Urothelium cell line (cell line): ENCODE measurements at places on chromosomes 7 and 10.

DNA sequence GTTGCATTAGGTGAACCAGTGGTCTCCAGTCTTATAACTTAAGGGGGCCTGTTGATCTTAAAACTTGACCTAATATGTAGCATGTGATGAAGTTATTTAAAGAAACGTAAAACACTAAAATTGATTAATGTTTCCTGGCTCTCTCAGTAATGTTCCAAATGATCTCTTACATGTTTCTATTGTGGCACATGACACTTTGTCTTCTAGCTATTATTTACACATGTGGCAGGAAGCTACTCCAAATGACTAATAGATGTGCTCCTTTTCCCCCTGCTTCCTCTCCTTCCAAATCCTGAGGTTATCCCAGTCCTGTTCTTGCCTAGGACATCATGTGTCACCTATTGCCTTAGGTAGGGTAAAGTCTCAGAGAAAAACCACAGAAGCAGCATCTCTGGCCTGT, 89.4 kb downstream of the FAS start:
- no peak for DNase-seq

GRCh38 chr7:47771336-47771989, 176.8 kb downstream of the PKD1L1 start:
- no peak for DNase-seq

DNA sequence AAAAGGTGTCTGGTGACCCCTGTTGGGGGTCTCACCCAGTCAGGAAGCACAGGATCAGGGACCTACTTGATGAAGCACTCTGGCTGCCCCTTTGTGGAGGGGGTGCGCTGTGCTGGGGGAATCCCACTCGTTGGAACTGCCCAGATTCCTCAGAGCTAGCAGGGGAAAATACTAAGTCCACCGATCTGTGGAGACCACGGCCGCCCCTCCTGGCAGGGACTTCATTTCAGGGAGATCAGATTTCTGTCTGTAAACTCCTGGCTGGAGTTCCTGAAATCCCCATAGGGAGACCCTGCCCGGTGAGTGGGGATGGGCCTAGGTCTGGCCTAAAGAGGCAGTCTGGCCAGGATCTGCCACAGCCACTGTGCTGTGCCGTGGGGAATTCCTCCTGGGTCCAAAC, 79.3 kb upstream of the ADCY1 start:
- DNase-seq: no peak

- peak; percentile 80 for DNase-seq
These were observed 47.8 kb upstream of the CALCR start for GRCh38 chr7:93622036-93623033.

GRCh38 chr7:110988890-110989501, 101.9 kb upstream of the LRRN3 start:
- no peak for DNase-seq

DNA sequence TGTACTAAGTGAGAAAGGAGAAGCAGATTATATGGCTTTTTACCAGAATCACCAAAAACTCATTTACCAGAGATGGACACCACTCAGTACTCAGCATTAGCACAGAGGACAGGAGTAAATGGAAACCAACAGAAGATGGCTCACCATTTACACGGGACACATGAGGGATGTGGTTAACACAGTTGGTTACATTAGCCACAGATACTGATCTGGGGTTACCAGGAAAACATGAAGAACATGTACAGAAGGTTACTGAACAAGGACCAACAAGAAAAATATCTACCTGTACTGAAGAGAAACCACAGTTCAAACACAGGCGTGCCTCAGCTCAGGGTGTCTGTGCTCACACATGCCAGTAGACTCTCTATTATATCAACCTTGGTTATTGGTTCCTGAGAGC, 1285.8 kb upstream of the SORCS1 start:
- no peak for DNase-seq

- no peak for DNase-seq
These were observed 10.8 kb downstream of the UNCX start for GRCh38 chr7:1243290-1243963.

GRCh38 chr7:3063016-3063753, 19.5 kb upstream of the CARD11 start:
- no peak for DNase-seq

DNA sequence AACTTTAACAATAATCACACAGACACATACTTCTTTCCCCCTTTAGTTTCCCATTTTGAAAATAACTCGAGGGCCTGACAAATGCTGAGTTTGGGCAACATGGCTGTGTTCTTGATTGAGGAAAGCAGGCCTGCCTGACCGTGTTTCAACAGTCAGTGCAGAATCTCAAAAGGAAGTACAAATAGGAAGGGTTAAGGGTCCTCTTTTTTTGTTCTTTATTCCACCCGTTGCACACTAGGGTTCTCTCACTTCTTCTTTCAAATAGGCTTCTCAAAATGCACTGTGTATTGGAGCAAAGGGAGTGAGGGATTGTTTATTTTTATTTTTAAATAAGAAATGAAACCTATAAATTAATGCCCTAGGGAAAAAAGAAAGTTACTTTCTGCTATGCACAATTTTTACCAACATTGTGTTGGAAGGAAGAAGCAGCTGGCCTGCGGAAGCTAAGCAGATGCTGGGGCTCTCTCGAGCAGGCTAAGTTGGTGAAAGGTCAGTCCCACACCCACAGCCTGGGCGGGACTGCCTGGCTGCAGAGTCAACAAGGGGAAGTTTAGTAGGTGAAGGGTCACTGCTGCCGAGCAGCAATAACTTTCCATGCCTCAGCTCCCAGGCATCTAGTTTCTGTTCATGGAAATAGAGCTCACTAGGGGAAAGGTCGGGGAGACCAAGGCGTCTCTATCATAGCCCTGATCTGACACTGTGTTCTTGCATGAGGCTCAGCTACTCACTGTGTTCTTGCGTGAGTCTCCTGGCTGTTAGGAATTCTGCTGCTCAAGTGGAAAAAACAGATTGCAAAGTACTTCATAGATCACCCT, 12.2 kb upstream of the PDK4 start:
- DNase-seq: peak; percentile 93

GRCh38 chr7:105438847-105439173, 50.1 kb upstream of the SRPK2 start:
- DNase-seq: no peak

GRCh38 chr10:124340033-124340760, 78.5 kb downstream of the OAT start:
- no peak for DNase-seq

GRCh38 chr7:132516042-132516840, 60.0 kb downstream of the PLXNA4 start:
- peak; percentile 53 for DNase-seq

DNA sequence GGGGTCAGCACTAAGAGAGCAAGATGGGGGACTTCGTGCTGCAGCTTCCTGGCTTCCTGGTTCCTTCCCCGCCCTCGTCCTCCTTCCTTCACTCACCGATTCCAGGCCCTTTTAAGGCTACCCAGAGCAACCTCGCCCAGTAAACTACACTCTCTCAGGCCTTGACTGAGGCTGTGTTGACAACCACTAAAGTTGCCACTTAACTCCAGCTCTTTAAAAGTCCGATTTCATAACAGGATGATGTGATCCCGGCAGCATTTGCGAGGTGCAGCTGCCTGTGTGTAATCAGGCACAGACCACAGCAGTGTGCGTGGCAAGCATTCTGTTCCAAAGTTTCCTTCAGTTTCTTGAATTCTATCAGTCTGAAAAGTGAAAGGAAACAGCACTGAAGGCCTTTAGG, 110.6 kb downstream of the RAB11FIP2 start:
- DNase-seq: no peak

DNA sequence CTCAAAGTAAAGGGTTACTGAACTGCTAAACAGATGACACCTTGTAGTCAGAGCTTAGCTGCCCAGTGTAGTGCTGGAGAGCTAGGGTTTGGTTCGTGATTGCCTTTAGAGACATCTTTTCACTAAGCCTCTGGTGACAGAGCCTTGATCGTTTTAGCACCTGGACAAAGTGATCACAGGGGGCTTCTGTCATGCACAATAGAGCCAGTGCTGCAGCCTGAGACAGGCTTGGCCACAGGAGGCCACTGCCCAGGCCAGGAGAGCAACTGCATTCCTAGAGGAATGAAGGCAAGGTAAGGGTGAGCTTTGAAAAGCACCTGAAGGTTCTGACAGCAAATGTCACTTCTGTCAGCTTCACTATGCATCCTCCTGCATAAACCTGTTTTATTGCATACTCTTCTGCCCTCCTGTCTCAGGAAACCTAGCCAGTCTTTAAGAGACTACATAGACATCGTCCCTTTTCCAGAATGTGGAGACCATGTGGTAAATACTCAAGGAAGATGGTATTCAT, 122.9 kb downstream of the NPY start:
- DNase-seq: no peak

- no peak for DNase-seq
These were observed 117.3 kb upstream of the PALS2 start for GRCh38 chr7:24455813-24456525.

- DNase-seq: peak; percentile 9
These were observed 534 bp upstream of the ACBD5 start for GRCh38 chr10:27241010-27241651.

DNA sequence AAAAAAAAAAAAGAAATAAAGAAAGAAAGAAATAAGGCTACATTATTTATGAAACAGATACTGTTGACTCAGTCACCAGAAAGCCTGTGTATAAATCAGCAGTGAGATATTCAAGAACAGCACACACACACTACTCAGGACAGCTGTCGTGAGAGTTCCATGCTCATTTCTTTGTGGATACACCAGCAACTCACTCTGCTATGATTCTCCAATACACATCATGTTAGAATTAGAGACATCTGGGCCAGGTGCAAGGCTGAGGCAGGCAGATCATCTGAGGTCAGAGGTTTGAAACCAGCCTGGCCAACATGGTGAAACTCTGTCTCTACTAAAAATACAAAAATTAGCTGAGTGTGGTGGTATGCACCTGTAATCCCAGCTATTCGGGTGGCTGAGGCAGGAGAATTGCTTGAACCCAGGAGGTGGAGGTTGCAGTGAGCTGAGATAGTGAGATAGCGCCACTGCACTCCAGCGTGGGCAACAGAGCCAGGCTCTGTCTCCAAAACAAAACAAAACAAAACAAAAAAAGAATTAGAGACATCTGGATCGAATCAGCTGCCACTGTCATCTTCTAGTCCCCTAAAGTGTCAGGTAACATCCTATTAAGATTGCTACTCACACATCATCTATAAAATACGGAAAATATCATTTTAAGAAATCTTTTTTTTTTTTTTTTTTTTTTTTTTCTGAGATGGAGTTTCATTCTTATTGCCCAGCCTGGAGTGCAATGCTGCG, 11.2 kb upstream of the NUPR2 start:
- no peak for DNase-seq

DNA sequence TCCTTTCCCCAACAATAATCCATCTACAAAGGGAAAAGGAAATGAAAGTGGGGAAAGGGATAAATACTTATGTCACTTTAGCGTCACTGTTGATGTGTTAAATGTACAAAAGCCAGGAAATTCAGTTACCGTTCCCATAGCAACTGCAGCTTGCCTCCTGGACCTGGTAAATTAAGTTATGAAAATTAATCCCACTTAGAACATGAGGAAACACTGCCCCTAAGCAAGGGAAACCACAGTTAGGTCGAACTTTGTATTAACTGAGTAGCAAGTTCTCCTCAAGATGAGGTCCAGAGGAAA, 338.2 kb upstream of the AOAH start:
- no peak for DNase-seq

DNA sequence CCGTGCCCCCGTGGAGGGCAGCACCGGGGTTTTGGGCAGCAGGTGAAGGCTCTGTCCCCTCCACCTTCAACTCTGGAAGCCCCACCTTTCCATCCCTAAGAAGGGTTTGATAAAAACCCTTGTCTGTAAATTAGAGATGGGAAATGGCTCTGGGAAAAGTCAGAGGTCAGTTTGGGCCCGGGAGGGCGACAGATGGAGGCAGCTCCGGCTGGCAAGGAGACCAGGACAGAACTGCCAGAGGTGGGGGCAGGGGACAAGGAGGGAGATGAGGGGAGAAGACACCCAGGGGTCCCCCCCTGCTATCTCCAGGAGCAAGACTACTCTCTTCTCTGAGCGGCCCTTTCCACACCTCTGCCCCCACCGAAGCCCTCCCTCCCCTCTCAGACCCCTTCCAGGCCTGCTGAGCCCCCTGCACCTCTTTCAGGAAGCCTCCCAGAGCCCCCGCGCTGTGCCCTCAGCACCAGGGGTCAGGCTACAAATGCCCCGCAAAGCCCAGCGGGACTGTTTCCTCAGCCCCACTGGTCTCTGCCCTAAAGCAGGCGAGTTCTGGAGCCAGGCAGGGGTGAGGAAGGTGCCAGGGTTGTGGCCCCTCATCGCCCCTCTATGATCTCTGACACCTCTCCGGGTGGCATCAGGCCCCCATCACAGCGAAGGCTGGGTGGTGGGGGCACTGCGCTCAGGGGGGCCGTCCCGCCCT, 980 bp upstream of the SH2B2 start:
- DNase-seq: no peak

DNA sequence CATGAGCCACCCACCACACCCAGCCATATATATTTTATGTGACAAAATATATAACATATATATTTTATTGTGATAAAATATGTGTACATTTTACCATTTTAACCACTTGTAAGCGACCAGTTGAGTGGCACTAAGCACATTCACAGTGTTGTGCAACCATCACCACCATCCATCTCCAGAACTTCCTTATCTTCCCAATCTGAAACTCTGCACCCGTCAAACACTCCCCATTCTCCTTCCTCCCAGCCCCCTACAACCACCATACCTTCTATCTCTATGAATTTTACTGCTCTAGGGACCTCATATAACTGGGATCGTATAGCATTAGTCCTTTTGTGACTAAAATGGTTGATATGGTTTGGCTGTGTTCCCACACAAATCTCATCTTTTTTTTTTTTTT, 20.8 kb upstream of the CYTH3 start:
- no peak for DNase-seq

- no peak for DNase-seq
These were observed 22.4 kb upstream of the ZNF107 start for GRCh38 chr7:64643566-64643965.

- DNase-seq: no peak
These were observed 133.1 kb downstream of the MAPK8 start for GRCh38 chr10:48439581-48440041.
